ENCODE measurements at places on chromosomes 12 and 14. TPM values are rescaled to one million over a fixed set of nuclear protein-coding genes. Genes with fewer than 3 reads are reported as not detected.

The LRRC10 gene
- total RNA-seq: 0.52 TPM

The FZD10 gene
- 5.7 TPM for total RNA-seq

The SLC10A1 gene
- total RNA-seq: not detected

The NAP1L1 gene
- total RNA-seq: 130 TPM

The CLEC6A gene
- under 0.01 TPM for total RNA-seq

The MRPL52 gene
- 16.7 TPM for total RNA-seq

The SLC5A8 gene
- total RNA-seq: under 0.01 TPM

The ZNF385A gene
- total RNA-seq: 3.7 TPM

The SLC25A47 gene
- total RNA-seq: 0.52 TPM

The PLEKHG3 gene
- 16.7 TPM for total RNA-seq

The LRTM2 gene
- total RNA-seq: not detected
